SW 1271 (cell line): ENCODE measurements at places on chromosomes 1 and 21.

- no peak for DNase-seq
Measured at GRCh38 chr1:13922466-13923110, 222.6 kb downstream of the PRDM2 start.

- DNase-seq: peak; percentile 48
Measured at GRCh38 chr1:92749024-92749634, 35.8 kb downstream of the EVI5 start.

GRCh38 chr1:32470991-32471694 is 6.3 kb downstream of the ZBTB8B start:
- DNase-seq: no peak

DNA sequence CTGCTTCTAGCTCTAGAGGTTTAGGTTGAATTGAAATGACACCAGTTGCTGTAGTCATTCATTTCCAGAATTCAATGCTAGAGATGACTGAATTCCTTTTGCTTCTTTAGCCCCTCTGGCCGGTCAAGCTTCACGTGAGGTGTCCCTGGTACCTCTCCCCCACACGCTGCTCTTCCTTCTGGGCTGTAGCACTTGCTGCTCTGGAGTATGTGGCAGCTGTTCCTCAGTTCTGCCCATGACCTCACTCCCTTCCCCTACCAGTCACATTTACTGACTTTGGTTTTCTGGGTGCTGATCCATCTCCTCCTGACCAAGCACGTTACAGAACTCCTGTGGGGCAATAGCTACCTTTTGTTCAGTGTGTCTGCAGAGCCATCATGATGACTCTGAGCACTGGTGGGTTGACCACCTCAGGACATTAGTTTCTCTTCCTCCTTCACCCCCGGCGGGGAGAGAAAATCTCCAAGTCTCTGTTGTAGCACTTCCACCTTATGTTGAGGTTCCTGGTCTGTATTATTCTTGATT is 128.1 kb downstream of the HHAT start:
- no peak for DNase-seq

- DNase-seq: no peak
Measured at GRCh38 chr1:154198756-154199562, 7.1 kb upstream of the TPM3 start.

GRCh38 chr1:200795156-200795555 is 56.5 kb downstream of the CAMSAP2 start:
- DNase-seq: no peak

DNA sequence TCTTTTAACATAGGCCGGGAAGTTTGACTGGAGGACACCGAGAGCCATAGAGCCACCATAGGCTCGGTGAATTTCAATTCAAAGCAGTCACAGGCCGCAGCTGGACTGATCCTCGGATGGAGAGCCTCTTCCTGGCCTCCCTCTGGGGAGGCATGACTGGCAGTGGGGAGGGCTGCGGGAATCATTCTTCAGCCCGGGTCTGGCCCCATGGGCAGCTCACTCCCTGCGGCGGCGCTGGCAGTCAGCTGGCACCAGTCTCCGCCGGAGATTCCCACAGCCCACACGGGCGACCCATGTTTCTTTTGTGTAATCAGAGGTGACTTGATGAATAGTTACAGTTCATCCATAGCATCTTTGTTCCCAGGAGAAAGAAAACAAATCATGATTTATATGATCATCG is 10.6 kb downstream of the ESPN start:
- DNase-seq: no peak

DNA sequence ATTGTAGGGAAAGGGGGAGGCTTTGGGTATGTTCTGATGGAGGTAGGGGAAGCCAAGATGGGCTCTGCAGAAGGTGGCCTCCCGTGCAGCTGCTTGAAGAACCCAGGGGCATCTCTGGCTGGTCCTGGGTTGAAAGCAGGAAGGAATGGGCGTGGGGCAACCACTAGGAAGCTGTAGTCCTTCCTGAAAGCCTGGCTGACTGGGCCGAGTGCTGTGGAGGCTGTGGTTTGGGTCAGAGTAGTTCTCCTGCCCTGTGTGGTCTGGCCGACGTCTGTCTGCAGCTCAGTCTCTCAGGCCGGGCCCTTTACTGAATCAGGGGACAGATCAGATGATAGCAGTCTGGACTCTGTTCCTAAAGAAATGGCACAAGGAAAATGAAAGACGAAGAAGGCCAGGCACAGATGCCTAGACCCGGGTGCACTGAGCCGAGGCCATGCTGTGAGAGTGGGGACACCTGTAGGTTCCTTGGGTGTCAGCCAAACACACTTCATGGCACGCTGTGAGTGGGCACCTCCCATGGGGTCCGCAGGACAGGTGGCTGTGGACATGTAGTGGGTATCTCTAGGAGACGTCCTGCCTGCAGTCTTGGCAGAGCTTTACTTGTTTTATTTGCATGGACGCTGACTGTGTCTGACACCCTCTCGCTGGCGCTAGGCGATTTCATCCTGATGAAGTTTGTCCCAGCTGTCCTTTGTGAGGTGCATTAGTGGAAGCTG is 87.0 kb downstream of the POFUT2 start:
- no peak for DNase-seq

- no peak for DNase-seq
Measured at GRCh38 chr1:230270559-230271281, 155.4 kb downstream of the PGBD5 start.

DNA sequence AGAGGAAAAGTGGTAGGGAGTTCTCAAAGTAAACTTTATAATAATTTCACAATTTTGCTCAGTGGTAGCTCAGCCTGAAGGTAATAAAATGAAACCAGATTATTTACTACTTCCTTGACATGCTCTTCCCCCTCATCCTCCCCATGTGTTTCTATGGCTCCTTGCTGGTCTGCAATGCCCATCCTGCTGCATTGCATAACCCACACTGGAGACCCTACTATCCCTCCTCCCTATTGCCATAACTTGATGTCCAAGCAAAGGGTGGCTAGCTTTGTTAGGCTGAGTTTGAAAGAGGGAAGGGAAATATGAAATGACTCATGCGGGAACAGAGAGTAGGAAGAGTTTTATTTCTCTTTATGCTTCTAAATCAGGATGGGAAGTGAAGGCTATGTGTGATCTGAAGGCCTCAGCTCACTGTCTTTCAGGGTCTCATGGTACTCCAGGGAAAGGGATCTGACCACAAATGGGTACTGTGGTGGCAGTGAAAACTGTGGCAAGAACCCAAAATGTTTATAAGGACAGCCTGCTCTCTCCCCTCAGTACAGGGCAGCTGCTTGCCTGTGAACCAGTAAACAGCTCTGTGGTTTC is 36.4 kb upstream of the HSD17B7 start:
- no peak for DNase-seq

DNA sequence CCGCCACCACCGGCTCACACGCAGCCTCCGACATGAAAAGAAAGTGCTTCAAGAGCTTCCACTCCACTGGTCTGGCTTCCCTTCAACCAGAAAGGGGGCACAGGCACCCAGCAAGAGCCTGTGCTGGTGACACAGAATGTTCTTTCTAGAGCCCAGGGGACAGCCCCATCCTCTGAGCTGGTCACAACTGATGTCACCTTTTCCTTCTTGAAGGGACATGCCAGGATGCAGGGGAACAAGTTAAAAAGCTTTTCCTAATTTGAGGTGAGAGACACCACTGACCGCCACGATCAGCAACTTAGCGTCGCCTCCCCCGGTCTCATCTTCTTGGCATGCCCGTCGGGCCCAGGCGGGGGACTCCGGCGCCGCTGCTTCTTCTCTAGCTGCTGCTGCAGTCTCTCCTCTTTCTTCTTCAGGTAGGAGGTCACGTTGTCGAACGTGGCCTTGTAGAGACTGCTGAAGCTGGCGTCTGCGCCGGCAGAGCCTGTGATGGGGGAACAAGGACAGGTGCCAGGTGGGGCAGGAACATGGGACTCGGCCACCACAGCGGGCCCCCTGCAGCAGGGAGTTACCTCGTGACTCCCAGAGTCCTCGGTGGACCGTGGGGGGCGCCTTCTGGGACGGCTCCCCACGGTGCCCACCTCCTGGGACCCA is 29.5 kb downstream of the WDR4 start:
- no peak for DNase-seq

DNA sequence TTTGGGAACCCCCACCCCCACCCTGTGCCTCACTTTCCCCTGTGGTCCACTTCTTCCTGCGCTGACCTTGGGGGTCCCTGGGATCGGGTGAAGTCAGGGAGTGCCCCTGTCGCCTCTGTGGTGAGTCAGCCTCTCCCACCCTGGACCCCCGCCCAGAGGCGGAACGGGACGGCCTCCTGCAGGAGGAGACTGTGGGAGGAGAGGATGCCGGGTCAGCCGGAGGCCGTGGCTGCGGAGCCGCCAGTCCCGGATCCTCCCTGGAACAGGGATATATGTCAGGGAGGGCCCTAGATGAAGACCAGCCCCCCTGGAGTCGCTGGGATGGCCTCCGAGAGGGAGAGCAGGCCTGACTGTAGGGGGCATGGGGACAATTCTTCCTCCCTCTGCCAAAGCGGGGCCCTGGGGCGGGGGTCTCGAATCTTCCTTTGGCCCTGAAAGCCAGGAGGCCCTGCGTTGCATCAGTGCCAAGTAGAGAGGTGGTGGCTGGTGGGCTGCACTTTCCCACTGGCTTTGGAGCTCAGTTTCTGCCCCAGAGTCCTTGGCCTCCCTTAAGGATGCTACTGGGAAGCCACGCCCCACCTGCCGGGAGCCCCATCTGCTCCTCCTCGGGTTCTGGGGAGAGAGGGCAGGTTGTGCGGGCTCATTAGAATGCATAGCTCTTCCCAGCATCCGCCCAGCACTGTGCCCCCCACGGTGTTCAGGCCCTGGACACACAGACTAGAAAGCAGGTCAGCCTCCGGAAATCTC is 930 bp downstream of the ARHGEF10L start:
- DNase-seq: no peak

DNA sequence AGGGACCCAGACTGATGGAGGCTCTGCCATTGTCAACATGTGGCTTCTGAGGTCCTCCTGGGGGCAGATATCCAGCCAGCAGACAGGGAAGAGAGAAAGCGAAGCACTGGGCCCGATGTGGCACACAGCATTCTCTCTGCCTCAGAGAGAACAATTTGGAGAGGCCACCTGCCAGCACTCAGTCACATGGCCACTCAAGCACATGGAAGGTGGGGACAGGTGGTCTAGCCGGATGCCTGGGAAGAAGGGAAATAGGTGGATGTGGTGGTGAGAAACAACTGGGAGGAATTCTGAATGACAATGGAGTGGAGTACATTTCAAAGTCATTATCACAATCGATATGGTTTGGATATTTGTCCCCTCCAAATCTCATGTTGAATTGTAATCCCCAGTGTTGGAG is 109.0 kb downstream of the UBE2U start:
- no peak for DNase-seq

GRCh38 chr1:41387667-41388091 is 26.4 kb downstream of the FOXO6 start:
- DNase-seq: no peak

DNA sequence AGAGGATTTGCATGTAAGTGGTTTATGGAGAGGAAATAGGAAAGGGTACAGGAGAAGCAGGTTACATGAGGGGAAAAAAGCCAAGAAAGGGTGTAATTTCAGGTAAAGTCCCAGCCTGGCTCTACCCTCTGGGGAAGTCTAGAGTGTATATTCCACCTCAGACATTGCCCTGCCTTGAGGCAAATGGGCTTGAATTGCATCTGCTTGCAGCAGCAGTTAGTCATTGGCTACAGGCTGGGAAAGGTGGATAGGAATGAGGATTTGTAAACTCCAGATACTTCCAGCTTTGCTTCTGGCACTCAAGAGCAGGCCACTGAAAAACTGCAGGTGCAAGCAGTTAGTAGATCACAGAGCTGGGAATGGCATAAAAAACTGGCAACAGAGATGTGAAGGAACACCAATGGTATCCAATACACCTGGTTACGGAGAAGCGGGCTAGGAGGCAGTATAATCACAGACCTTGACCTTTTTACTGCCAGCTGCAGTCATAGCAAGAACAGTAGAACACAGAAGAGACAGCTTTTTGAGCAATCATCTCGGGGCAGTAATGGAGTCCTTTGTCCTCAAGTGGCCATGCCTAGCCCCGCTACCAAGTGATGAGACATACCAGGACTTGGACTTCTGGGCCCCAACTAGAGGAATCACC is 226.9 kb upstream of the NRIP1 start:
- no peak for DNase-seq

DNA sequence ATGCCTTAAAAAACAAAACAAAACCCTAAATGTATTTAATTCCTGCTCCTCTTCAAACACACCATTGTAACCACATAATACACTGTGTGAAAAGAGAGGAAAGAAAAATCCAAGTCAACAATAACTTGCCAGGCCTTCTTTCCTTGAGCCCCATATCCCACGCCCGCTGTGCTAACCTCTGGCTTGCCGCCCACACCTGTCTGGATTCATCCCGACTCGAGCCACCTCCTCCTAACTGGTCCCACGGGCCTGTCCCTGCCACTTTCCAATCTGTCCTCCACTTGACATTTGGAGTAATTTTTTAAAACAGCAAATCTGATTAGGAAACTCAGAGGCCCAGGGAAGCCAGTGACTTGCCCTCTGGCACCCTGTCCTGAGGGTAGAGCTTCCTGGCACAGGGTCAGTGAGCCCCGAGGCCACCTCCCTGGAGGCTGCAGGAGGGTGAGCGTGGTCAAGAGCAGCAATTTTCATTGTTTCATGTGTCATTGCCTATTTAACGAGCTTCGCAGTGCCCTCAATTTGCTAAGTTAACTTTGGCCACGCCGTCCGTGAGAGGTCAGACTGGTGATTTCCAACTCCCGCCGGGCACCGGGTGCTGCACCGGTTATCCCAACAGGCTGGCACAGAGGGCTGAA is 54.1 kb downstream of the B3GALT5 start:
- no peak for DNase-seq

DNA sequence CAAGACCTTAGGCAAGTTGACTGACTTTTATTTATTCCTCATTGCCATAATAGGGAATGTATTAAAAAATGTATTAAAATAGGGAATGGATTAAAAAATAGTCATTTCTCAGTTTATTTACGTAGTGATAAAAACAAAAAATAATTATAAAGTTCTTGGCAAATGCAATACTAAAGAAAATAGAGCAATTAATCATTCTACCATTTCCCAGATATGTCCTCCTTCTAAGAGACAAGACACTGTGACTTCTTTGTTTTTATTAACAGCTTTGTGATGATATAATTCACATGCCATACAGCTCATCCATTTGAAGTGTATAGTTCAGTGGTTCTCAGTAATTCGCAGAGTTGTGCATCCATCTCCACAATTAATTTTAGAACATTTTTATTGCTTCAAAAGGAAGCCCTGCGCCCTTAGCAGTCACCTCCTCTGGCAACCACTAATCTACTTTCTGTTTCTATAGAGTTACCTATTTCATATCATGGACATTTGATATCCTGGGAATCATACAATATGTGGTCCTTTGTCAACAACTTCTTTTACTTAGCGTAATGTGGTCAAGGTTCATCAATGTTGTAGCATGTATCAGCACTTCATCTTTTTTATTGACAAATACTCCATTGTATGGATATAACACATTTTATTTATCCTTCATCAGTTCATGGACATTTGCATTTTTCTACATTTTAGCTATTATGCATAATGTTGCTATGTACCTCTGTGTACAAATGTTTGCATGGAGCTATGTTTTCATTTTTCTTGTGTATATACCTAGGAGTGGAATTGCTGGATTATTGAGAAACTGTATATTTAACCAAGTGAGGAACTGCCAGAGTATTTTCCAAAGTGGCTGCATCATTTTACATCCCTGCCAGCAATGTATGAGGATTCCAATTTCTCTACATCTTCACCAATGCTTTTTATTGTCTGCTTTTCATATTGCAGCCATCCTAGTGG is 5.6 kb downstream of the TBX19 start:
- DNase-seq: no peak

- DNase-seq: no peak
Measured at GRCh38 chr1:63590166-63590560, 3.0 kb upstream of the PGM1 start.

- DNase-seq: no peak
Measured at GRCh38 chr1:49013079-49013478, 236.4 kb upstream of the BEND5 start.
